Upper lobe of left lung (tissue), 6 donors: ENCODE measurements at places on chromosomes 16 and 17. TPM values are rescaled to one million over a fixed set of nuclear protein-coding genes. Genes with fewer than 3 reads are reported as not detected.

CCDC154 gene
- 4.2 TPM for total RNA-seq

CCDC47 gene
- total RNA-seq = 78.6 TPM

HAS3 gene
- total RNA-seq = 32.0 TPM

ELMO3 gene
- total RNA-seq = 25.0 TPM

ST6GALNAC1 gene
- total RNA-seq = 19.6 TPM

- H3K27ac ChIP-seq = peak overlapping the region; percentile 59
- H3K27me3 ChIP-seq = no peaks in the 10 kb centered on the region
These were observed 14.6 kb upstream of the CNGB1 start for GRCh38 chr16:57985204-57986181.

DNA sequence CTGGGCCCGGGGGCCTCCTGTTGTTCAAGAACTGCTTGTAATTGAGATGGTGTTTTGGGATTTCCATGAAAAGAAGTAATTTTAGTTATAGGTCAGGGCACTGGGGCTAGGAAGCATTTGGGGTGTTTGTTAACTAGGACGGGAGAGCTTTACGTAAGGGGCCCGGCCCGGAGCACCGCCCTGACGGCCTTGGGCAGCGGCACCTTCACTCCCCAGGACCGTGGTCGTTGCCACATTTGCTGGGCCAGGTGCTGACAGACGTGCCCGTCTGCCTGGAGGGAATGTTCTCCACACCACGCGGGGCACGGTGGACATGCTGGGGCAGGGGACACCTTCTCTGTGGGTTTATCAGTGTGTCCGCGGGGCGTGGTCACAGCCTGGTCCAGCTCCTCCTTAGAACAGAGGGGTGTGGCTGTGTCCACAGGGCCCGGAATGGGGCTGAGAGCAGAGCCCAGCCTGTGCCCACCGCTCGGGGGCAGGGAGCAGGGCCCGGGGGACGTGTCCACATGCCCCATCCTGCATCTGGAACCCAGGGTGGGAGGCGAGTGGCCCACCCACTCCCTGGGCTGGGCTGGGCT is 57.7 kb downstream of the BAIAP2 start:
- H3K4me3 ChIP-seq = no peak overlapping the region
- H3K27me3 ChIP-seq = no peaks in the 10 kb centered on the region
- peaks cover 25% of the 10 kb centered on the region for H3K36me3 ChIP-seq

DNA sequence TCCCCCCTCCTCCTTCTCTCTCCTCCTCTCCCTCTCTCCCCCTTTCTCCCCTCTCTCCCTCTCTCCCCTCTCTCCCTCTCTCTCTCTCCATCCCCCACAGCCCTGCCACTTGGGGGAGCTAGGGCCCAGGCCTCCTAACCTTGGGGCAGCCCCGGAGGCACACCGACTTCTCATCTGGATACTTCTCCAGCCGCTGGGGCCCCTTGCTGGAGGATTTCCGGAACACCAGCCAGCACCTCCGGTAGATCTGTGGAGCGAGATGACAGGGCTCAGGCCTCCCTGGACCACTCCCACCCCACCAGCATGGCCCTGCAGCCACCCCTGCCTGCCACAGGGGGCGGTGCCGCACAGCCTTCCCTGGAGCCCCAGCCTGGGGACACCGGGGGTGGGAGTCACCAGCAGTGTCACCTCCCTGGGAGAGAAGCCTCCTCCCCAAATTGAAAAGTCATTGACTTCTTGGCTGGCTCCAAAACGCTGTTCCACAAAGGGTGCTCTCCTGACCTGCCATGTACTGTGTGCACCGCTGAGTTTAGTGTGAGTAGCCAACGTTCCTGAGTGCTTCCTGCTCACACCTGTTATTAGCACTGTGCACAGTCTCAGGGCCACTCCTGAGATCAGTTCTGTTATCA is 10.5 kb downstream of the DOK4 start:
- peaks cover 40% of the 10 kb centered on the region for H3K36me3 ChIP-seq
- H3K27me3 ChIP-seq = no peaks in the 10 kb centered on the region
- peaks cover 68% of the 10 kb centered on the region for H3K4me1 ChIP-seq
